ENCODE measurements at places on chromosomes 12 and 14.

- peak; percentile 33 for DNase-seq
These were observed 133.5 kb upstream of the KRAS start for GRCh38 chr12:25384038-25384892.

- no peak for DNase-seq
These were observed 103.7 kb downstream of the VCPKMT start for GRCh38 chr14:50012644-50013043.

DNA sequence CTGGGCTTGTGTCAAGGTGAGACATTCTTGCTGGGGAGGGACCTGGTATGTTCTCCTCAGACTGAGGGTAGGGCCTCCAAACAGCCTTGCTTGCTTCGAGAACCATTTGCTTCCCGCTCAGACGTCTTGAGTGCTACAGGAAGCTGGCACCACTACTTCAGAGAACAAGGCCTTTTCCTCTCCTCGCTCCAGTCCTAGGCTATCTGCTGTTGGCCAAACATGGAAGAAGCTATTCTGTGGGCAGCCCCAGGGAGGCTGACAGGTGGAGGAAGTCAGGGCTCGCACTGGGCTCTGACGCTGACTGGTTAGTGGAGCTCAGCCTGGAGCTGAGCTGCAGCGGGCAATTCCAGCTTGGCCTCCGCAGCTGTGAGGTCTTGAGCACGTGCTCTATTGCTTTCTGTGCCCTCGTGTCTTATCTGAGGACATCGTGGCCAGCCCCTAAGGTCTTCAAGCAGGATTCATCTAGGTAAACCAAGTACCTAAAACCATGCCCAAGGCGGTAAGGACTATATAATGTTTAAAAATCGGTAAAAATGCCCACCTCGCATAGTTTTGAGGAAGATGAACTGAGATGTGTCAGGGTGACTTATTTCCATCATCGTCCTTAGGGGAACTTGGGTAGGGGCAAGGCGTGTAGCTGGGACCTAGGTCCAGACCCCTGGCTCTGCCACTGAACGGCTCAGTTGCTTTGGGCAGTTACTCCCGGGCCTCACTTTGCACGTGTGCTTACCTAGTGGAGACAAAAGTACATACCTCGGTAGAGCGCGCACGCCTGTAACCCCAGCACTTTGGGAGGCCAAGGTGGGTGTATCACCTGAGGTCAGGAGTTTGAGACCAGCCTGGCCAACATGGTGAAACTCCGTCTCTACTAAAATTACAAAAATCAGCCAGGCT lies 4.3 kb downstream of the GAPDH start:
- no peak for DNase-seq

- no peak for DNase-seq
These were observed 57.9 kb downstream of the ANO6 start for GRCh38 chr12:45273717-45274271.

GRCh38 chr12:78101946-78102635 lies 271.4 kb downstream of the NAV3 start:
- no peak for DNase-seq

DNA sequence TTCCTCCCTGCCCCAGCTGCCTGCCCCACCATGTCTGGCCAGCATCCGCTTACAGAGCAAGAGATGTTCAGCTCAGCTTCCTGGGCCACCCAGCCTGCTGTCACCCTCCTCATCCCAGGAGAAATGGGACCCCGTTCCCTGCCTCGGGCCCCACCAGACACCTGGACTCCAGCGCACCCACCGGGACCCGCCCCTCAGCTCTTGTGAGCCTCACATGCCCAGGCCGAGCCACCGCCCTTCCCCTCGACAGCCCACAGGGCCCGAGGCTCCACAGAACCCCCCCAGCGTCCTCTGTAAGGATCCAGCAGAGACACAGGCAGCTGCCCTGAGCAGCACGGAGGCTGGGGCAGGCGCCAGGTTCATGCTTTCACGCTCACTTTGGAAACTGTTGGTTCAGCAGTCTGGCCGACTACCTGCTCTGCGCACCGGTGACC lies 18.4 kb upstream of the C14orf180 start:
- no peak for DNase-seq

GRCh38 chr14:104750056-104750752 lies 2.7 kb upstream of the SIVA1 start:
- DNase-seq, result no peak

DNA sequence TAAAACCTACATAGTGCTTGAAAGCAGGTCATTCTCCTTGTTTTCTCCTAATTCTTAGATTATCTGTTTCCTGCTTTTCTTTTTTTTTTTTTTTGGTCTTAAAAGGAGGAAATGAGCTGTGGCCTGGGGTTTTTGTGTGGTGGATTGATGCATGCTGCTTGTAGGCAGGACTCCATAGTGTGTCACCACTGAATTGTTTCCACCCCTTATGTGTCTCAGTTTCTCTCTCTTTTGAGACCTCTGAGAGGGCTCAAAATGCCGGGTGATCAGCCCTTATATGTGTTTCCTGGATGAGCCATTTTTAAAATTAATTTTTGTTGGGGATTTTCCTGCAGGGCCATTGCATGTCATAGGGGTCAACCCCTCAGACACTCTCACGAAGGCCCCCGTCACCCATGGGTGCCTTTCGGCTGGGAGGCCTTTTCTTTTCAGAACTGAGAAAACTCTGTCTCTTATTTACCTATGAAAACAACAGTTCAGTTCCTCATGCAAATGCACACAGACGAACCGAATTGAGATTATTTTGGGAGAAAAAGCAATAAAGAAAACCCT lies 32.0 kb upstream of the LRRK2 start:
- peak; percentile 14 for DNase-seq

DNA sequence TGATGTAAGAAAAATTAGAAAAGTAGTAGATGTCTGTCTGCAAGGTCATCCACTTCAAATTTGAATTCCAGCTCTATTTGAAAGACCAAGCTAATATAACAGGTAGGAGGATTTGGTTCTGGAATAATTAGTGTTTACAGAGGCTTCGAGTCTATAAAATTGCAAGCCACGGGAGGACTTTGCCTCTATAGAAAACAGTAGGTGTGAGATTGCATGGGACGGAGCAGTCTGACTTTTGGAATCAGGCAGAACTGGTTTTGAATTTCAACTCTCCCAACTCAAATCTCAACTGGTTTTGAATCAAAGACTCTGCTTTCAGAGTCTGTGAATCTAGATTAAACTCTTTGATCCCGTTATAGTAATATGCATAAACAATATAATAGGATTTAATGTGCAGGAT lies 82.4 kb downstream of the PIK3C2G start:
- DNase-seq, result no peak

DNA sequence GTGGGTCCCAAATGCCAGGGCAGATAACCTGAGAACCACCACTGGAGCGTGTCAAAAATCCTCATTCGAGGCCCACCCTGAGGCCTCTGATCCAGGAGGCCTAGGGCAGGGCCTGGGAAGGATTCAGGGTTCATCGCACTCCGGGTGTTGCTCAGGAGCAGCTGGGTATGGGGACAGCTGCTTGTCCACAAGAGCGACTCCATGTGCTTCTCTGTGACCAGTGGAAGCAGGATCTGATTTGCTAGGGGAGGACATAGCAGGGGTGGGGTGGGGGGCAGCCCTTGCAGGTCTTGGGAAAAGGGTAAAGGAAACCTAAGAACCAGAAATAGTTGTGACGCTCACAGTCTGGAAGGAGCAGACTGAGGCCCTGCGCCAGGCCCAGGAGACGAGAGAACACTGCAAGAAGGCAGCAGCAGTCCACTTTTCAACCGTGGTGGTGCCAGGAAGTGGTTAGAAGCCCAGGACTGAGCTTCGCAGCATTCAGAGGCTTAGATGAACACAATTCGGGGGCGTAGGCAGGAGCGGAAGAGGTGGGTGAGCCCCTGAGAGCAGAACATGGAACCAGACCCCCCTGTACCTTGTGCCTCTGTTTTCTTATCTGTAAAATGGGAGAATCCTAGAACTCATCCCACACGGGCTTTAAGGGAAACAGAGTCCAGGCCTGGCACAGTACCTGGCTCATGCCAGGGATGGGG lies 33.7 kb downstream of the ITPK1 start:
- DNase-seq, result no peak

- no peak for DNase-seq
These were observed 39.9 kb downstream of the LTBP2 start for GRCh38 chr14:74571901-74572725.

DNA sequence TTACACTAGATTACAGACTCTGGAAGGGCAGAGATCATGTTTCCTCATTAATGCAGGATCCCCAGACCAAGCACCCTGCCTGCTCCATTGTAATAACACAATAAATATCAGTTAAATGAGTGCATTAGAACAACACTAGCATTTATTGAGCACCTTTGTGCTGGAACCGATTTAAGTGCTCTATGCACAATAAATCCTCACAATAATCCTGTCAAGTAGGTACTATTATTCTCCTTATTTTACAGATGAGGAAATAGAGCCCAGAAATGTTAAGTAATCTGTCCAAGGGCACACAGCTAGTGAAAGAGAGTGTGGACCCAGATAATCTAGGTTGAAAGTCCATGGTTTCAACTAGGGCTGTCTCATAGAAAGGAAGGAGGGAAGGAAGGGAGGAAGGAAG lies 69.8 kb downstream of the MAP1LC3B2 start:
- no peak for DNase-seq

DNA sequence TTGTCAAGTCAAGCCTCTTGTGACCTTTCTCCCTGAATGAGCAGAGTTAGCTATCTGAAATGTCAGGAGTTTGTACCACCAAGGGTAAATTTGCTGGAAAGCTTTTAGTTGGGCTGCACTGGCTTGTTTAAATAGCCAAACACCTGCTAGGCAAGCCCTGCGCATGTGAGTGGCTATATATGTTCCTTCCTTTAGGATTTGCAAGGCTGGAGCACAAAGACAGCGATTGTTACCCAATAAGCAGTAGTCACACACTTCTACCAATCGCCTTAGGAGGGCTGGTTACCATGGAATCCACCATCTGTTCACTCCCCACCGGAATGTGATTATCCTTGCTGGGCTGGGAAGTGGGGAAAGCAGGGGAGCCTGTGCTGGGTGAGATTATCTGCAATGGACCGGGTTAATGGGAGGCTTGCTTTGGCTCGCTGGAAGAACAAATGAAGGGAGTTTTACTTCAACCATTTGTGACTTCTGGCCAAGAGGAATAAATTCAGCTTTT lies 102.5 kb downstream of the FGD4 start:
- no peak for DNase-seq

DNA sequence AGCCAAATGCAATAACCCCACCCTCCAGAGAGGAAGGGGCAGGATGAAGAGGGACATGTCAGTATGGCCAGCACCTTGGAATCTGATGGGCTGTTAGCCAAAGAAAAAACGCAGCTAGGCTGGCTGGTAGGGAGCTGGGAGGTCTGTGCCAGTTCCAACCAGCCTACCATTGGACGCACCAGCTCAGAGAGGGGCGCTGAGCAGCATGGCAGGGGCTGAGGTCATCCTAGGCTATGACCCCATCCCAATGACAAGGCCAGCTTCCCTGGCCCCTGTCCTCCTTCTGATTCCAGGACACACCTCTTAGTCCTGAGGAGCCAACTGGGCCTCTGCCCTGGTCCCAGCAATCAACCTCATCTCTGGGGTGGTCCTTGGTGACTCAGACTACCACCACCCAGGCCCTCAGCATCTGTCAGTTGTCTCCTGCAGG lies 12.2 kb downstream of the ACTN1 start:
- no peak for DNase-seq

- peak; percentile 71 for DNase-seq
These were observed 6.9 kb downstream of the PABPN1 start for GRCh38 chr14:23327947-23328744.

All from thymus (tissue), 14 donors.